ENCODE measurements at places on chromosomes 5 and 9.

GRCh38 chr5:170008376-170008775 lies 28.1 kb upstream of the INSYN2B start:
- no peak for DNase-seq

DNA sequence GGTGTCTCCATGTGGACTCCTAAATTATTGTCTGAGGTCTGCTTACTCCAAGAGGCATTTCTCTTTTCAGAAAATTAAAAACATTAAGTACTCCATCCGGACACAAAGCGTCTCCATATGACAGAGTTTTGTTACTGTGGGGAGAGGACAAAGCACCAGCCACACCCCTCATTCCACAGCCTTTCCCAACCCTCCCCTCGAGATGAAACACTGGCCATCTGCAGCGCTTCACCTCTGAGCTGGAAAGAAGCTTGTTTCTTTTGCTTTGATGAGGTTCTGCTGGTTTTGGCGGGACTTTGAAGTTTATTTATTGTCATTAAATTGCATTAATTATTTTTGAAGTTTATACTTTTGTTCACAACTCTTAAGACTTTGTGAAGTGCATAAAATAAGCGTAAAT lies 27.6 kb upstream of the NKD2 start:
- no peak for DNase-seq

GRCh38 chr9:95344735-95345325 lies 27.3 kb upstream of the FANCC start:
- no peak for DNase-seq

GRCh38 chr5:2688586-2688985 lies 62.9 kb downstream of the IRX2 start:
- DNase-seq = no peak

DNA sequence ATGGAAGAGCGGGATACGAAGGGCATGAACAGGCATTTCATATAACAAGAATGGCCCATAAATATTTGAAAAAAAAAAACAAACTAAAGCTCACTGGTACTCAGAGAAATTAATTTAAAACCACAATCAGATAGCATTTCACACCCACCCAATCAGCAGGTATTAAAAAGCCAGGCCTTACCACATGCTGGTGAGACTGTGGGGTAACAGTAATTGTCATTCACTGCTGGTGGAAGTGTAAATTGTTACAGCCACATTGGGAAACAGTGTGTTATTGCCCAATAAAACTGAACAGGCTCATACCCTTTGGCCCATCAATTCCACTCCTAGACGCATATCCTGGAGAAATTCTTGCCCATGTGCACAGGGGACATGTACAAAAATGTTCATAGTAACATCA lies 66.0 kb downstream of the PLAC8L1 start:
- DNase-seq = no peak

GRCh38 chr9:93944011-93944410 lies 11.1 kb downstream of the BARX1 start:
- no peak for DNase-seq

- DNase-seq = no peak
Measured at GRCh38 chr9:96135753-96136290, 166.2 kb downstream of the HSD17B3 start.

GRCh38 chr9:22105005-22105722 lies 96.1 kb upstream of the CDKN2B start:
- DNase-seq = peak; percentile 42

DNA sequence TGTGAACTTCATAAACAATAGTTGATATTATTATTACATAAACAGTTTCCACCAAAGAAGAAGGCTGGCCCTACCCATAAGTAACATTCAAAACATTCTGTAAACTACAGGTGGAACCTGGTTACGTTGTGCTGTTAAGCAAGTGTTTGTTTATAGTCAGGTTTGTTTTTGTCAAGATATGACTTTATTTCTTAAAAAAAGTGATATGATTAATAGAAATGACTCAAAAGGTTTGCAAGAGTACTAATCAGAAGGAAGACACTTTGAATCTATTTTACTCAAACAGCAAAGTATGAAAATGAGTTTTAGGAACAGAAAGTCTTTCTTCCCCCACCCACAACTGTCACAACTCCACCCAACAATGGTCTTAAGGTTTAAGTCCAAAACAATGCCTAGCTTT lies 220.8 kb downstream of the PLK2 start:
- no peak for DNase-seq
